DND-41 (cell line): ENCODE measurements at places on chromosomes 11 and 22.

- no peak for DNase-seq
Measured at GRCh38 chr11:117580866-117581265, 216.2 kb downstream of the DSCAML1 start.

DNA sequence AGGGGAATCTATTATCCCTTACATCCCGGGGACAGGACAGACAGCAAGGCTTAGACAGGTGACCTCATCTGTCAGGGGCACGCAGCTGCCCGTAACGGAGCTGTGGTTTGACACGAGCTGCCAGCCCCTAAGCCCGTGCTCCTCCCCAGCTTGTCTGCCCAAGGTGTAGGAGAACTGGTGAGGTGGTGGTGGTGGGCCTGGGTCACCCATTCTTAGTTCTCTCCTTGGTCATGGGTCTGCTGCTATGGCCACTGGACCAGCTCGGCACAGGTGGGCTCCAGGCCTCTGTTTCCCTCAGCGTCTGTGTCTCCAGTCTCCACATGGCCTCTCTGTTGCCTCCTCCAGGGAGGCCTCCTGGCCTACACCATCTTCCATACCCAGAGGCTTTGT, 5.4 kb downstream of the PARVG start:
- DNase-seq = no peak

- DNase-seq = no peak
Measured at GRCh38 chr11:116614306-116615210, 158.2 kb downstream of the BUD13 start.

DNA sequence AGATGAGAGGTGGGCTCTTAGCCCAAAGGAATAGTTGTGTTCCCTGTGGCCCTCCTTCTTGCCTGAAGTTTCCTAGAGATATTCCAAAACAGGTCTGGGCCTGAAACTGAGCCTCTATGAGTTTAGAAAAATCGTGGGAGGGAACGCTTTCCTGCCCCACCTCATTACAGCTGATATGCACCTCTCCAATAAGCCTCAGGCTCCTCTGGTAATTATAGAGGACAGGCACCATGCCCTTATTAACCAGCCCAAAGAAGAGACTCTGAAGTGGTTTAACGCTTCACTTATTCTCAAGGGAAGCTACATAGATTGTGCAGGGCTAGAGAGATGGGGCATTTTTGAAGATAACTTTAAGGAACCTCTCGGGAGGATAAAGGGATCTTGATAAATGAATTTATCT, 3.4 kb upstream of the MPZL2 start:
- DNase-seq = no peak

GRCh38 chr11:2100361-2101170, 38.6 kb downstream of the IGF2 start:
- DNase-seq = no peak
